ENCODE measurements at places on chromosomes 11 and 22.

DNA sequence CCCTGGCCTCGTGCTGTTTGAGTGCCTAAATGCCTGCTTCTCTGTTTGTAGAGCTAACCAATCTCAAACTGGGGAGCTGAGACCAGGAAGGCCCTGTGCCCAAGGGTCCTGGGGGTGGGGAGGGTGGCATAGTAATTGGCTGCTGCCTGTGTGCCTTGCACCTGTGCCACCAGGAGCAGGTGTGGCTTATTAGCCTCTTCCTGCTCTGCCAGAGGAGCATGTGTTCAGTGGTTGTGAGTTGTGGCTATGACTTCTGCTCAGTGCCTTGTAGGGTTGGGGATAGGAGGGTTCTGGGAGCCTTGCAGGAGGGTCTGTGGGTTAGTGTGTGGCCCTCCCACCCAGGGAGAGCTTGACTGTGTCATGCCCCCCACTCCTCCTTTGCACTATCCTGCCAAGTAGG, 109.2 kb downstream of the ZBTB16 start:
- DNase-seq = no peak

DNA sequence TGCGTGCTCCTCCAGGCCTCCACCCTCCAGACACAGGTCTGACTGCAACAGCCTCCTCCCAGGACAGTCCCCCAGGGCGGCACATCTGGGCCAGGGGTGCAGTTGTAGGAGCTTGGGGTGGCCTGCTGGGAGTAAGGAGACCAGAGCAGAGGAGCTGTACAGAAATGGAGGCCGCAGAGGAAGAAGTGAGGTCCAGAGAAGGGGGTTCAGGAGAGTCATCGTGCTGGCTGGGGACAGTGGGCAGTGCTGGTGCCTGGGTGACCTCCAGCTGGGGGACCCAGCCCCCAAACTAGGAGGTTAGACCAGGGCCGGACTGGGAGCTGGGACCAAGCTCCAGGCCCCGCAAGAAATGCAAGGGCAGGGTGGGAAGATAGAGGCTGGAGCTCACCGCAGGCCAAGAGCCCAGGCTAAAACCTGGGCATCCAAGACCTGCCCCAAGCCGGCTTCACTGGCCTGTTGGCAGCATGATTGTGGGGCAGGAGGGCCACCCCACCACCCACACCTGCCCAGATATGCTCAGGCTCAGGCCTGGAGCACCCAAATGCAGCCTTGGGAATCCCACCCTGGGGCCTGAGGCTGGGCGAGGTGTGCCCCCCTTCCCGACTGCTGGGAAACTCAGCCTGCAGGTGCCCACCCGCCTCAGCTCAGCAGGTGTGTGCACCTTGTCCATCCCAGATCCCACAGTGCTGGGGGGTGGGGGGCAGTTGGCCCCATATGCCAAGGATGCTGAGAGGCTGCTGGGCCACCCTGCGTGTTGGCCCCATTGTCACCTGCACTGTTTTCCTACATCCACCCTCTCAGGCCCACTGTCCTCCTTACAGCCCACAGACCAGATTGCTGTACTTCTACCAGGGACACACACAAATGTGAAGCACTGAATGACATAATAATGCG, 96.9 kb downstream of the MORC2 start:
- DNase-seq = peak; percentile 13

DNA sequence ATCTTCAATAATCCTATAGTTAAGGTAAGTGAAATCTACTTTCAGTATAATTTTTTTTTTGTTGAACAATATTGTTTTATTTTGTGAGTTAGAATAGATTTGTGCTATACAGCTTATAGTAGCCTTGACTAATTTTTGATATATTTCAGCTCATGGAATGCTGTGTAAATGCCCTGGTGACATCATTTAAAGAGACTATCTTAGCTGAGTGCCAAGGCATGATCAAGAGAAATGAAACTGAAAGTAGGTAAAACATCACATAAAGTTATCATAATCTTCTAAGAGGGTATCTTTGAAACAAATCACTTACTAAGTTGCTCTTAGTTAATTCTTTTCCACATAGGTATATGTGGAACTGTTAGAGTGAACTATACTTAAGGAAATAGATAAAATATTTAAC, 51.4 kb upstream of the ACAT1 start:
- DNase-seq = no peak

GRCh38 chr22:20203142-20203551, 52.3 kb upstream of the CCDC188 start:
- DNase-seq = no peak

GRCh38 chr11:1570896-1571759, 943 bp downstream of the DUSP8 start:
- DNase-seq = peak; percentile 50

DNA sequence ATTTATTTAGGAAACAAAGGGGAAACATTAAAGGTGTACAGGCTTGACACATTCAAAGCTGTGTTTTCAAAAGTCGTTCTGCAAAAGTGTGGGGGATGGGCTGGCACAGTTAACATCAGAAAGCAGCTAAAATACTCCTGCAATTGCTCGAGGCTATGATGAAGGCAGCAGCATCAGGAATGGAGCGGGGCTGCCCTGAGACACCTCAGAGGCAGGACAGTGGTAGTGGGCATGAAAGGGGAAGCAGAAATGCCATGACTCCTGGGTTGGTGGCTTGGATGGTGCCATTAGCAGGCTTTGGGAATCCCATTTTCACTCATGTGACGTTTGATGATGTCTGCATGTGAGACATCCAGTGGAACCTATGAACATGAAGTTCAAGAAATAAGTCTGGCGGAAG, 646 bp downstream of the NCAPD3 start:
- no peak for DNase-seq

GRCh38 chr22:19107730-19108074, 14.5 kb downstream of the DGCR2 start:
- no peak for DNase-seq

- no peak for DNase-seq
Measured at GRCh38 chr22:33591946-33592345, 328.3 kb downstream of the LARGE1 start.

GRCh38 chr22:46114518-46115387, 35.6 kb upstream of the PPARA start:
- no peak for DNase-seq

- DNase-seq = no peak
Measured at GRCh38 chr22:27973846-27974245, 54.8 kb upstream of the PITPNB start.

DNA sequence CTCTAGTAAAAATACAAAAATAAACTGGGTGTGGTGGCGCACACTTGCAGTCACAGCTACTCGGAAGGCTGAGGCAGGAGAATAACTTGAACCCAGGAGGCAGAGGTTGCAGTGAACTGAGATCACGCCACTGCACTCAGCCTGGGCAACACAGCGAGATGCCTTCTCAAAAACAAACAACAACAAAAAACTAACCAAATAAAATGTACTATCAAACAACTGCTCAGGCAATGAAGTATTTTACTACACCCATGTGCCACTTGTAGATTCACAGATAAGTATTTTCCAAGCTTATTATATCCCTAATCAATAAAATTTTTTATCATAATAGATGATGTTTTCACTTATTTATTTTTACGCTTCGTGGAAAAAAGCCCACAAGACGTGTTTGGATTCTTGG, 924 bp downstream of the C11orf65 start:
- no peak for DNase-seq

DNA sequence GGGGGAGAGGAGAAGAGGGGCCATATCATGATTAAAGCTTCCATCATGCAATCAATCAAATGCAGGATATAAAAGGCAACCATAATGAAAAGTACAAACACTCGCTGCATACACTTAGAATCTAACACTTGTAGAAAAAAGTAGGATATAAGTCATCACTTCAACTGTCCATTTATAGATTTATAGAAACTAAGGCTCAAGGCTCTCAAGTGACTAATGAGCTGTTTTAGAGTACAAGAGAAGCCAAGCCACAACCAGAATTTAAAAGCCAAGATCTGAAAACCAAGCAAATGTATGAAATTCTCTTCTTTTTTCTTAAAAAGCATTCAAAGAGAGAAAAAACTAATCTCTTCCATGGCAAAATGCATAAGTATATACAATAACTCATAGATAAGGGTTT, 160.2 kb upstream of the BLID start:
- no peak for DNase-seq

DNA sequence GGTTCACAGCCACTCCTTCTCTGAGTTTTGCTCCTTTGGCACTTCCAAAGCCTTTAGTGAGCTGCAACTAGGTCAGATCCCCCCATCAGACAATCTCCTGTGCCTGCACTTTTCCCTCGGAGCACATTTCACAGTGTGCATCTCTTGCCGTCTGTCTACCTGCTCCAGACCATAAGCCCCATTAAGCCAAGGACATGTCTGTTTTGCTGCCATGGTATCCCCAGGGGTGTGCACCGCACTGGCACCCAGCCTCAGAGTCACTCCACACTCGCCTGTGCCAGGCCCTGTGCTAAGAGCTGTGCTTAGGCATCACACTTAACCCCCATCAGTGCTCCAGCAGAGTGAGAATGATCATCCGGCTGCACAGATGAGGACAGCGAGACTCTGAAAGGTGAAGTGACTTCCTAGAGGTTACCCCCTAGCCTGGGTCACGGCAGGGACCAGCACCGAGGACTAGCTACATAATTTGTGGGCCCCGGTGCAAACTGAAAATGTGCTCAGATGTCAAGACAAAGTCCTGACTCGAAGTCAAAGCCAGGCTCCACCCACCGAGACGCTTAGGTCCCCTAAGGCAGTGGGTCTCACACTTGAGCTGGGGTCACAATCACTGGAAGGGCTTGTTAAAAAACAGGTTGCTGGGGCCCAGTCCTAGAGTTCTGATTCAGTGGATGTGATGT, 33.9 kb downstream of the ARRB1 start:
- DNase-seq = no peak

GRCh38 chr11:123853038-123853437, 32.4 kb downstream of the TMEM225 start:
- DNase-seq = no peak

DNA sequence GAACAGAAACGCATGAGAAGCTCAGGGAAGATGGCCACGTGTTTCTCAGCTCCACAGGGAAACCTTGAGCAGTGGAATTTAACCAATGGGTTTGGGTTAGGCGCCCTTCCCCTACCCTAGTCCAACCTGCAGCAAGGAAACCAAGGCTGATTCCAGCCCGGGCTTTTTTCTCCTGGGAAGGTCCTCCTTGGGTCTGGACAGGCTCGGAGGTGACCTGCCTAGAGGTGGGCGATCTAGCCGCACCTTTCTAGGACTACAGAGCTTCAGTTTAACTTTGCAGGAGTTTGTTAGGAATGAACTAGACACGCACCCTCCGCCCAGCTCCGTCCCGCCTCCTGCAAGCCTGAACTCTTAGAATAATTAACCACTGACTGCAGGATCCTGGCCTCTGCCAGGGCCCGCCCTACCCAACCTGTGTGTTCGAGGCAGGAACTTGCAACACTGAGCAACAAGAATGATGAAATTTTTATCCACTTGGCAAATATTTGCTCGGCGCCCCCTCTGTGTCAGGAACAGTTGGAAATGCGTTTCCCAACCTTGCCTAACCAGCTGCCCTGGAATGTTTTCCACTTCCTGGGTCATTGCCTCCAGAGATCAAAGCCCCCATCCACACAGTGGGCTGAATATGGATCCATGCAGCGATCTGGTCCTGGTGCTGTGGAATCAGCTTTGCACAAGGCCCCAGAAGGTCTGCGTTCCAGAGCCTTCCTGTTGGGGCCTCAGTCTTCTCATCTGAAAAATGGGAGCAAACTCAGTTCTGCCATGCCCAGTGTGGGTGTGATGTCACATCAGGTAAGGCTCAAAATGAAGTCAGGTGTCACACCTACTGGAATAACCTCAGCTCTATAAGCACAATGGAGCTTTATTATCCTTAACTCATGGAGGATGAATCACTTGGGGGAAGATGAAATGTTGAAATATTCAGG, 13.3 kb downstream of the MPST start:
- no peak for DNase-seq

- no peak for DNase-seq
Measured at GRCh38 chr11:14189874-14190273, 169.1 kb downstream of the RRAS2 start.

DNA sequence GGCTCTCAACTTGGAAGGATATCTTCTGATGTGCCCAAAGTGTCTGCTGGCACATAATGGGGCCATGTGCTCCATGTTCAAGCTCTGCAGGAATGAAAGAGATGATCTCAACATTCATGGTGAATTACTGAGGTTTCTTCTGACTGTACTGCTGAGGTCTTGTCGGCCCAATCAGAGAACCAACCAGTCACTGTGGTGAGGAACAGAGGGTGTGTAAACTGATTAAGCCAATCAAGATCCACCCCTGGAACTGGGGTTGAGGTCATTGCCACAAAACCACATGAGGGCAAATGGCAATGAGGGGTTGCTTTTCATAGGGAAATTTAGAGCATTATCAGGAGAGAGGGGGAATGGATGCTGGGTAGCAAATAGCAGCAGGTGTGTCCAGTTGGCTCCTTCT, 152.3 kb upstream of the RAG2 start:
- no peak for DNase-seq

Measured in activated T-cell treated with anti-CD3 and anti-CD28 coated beads, Interleukin-2, amount 50 U/mL, for 1 hour (primary cell).